ENCODE measurements at places on chromosomes 1 and 21.
A peak's percentile ranks its signal among the peaks of the same experiment; 100 is the strongest.

GRCh38 chr1:237041795-237042525 is at the start of gene RYR2:
TSS of gene RYR2 (plus strand) at chr1:237042184. CDS start at chr1:237042522, 338 bp downstream.
- DNase-seq = peak; percentile 30

- DNase-seq = no peak
Measured at GRCh38 chr1:201552941-201553351, 14.0 kb downstream of the NAV1 start.

GRCh38 chr21:22881131-22881530 is 1882.9 kb downstream of the NCAM2 start:
- no peak for DNase-seq

DNA sequence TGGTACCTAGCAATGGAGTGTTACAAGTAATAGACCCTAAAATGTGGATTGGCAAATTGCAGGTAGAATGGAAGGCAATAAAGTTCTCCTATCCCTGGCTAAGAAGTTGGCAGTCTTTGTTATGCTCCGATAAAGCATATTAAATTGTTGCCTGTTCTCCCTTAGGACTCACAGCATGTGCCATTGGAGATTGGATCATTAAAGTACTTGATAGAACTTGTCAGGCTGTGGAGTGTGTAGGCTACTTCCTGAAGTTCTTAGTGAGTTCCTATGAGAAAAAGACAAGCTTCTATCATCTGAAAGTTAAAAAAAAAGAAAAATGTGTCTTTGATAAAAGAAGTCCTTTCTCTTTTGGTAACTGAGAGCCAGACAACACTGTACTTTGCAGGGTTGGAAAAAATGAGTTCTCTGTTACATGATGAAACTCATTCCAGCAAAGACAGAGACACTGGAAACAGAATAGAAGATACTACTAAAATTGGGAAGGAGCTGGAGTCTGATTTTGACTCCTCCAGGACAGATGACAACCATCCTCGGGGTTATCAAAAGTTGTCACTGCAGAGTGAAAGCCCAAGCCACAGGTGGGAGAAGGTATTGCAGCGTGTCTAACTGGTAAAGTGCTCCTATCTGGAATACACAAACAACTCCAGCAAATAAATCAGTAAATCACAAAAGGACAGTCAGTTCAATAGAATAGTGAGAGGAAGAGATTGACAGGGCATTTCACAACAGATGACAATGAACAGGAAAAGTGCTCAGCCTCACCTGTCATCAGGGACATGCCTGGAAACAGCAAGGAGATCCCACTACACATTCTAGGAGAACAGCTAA is 87.5 kb upstream of the WDR26 start:
- peak; percentile 41 for DNase-seq

DNA sequence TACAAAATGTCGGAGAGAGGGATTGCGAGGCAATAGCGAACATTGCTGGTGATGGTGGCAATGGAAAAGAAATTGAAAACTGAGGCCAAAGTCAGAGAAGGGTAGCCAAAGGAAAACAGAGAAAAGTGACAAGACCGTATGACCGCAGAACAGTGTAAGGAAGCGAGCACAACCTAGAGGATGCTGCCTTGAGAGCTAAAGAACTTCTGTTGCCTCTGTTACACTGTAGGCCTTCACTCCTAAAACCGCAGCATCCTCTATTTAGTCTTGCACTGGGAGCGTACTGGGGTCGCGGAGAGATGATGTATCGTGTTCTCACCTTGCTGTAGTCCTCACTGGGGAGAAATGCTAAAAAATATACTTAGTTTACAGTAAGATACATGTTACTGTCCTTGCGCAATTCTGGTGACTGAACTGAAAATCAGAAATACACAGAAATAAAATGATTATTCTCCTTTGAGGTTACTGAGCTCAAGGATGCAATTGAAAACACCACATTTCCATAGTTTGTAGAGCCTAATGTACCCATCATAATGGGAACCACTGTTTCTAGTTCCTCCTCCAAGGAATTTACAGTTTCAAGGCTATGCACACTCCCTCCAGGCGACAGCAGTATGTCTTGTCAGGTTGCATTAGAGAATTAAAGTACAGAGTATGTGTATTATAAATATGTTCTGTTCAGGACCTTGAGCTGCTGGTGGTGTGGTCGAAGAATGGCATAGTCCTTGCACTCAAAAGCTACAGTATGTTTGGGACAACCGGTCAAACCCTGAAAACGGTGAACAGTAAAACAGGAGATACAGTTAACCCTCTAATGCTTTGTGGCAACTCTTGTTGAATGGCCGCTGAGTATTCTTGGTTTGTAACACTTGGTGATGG is 1.3 kb downstream of the NEK7 start:
- DNase-seq = peak; percentile 39

DNA sequence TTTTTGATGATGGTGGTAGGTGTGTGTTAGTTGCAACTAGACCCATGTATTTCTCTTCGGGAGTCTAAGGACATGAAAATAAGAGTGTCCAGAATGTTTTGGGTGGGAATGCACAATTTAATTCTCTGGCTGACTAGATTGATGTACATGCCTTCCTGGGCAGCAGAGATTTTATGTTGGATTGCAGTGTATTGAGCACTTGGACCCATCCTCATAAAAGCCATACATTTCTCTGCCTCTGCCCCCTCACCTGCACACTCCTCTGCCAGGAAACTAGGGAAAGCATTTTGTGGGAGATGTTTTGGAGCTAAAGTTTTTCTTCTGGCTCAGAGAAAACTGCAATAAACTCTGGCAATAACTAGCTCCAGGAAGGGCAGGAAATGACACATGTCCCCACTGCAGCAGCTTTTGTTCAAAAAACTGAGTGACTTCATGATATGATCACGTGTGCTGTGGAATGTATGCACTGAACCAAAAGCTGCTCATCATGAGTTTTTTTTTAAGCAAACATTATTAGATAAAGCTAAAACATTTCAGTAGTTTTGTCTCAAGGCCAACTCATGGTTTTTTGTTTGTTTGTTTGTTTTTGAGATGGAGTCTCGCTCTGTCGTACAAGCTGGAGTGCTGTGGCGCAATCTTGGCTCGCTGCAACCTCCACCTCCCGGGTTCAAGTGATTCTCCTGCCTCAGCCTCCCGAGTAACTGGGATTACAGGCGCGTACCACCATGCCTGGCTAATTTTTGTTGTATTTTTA is 17.6 kb downstream of the RIT1 start:
- DNase-seq = peak; percentile 86

GRCh38 chr21:25371841-25372425 is 235.3 kb downstream of the MRPL39 start:
- no peak for DNase-seq

- DNase-seq = peak; percentile 23
Measured at GRCh38 chr21:18147678-18148077, 97.0 kb upstream of the CHODL start.

DNA sequence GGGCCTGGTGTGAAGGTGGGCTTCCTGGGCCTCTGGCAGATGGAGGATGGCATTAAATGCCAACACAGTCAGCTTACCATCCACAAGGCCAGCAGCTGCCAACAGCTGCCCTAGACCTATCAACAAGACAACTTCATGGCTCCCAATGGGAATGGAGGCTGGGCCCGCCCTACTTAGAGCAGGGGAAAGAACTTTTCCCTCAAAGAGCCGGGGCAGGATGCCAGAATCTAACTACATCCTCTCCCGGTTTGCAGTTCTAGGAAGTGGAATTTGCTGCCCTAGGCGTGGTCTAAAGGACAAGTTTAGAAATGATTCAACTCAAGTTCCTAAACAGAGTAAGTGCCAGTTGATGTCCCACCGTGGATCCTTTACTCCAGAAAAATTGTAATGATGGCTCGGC is 13.1 kb downstream of the ICMT start:
- peak; percentile 30 for DNase-seq

DNA sequence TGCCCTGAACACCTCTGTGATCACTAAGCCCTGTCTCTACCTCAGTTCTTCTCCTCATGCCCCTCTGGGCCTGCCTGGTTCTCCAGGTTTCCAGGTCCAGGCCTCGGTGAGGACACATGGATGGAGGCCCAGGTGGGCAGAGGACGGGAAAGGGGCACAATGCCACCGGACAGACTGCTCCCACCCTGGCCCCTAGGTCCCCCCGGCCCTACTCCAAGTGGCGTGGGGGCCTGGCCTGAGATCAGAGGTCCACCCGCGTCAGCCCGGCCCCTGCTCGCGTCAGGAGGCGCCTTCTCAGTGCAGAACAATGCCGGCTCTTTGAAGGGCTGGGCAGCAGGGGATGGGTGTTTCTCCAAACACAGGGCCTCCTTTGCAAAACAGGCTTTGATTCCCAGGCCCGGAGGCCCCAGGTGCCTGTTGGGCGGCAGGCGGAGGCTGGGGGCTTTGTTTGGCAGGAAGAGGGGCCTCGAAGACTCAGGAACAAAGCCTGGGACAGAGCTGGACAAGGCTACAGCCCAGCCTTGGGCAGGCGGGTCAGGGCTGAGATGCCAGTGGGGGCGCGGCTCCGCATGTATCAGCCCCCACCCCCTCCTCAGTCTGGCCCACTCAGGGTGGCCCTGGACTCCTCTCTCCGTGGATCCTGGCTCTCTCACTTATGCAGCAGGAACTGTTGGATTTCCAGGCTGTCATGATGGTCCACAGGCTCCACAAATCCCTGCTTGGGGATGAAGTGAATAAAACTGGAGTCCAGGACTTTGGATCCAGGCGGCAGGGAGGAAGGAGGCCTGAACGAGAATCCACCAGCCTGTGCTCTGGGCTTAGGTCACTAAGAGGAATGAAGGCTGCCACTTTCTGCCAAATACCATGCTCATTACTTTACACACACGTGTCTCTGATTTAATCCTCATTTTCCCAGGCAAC is 77.4 kb upstream of the SLC2A1 start:
- no peak for DNase-seq

DNA sequence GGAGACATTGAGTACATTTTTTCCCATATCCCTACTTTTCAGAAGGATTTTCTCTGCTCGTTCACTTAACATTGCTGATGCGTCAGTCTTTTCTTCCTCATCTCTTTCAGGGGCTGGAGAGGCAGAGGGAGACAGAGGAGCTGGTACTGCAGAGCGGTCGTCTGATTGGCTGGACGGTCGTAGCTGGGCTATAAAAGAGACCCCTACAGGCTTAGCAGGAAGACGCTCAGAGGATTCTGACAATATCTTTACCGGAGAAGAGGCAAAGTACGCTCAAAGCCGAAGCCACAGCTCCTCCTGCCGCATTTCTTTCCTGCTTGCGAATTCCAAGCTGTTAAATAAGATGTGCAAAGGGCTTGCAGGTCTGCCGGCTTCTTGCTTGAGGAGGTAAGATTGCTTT is at the start of gene RGS4:
RGS4 (plus strand) TSS at position 220 of the 400 bp plus-strand sequence; CDS start at position 344, 124 bp downstream.
- peak; percentile 64 for DNase-seq

DNA sequence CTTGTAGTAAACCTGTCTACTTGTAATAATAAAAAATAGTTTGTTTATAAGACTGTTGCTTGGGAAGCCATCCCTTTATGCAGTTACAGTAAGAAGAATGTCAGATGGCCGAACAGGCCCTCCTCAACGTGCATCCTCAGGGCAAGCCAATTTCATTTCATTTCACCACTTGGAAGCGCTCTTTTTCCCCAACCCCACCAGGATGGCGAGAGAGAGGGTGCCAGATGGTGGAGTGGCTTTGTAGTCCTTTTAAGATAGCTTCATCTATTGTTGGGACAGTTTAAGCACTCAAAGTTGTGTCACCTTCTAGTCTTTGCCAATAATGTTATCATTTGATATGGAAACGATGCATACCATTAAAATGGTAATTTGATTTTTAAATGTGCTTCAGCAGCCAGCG is 356.3 kb upstream of the CAMK1G start:
- DNase-seq = no peak

- DNase-seq = no peak
Measured at GRCh38 chr1:98371764-98372163, 289.8 kb upstream of the SNX7 start.
